ENCODE measurements at places on chromosomes 1 and 21. TPM values are rescaled to one million over a fixed set of nuclear protein-coding genes. Genes with fewer than 3 reads are reported as not detected.

DNA sequence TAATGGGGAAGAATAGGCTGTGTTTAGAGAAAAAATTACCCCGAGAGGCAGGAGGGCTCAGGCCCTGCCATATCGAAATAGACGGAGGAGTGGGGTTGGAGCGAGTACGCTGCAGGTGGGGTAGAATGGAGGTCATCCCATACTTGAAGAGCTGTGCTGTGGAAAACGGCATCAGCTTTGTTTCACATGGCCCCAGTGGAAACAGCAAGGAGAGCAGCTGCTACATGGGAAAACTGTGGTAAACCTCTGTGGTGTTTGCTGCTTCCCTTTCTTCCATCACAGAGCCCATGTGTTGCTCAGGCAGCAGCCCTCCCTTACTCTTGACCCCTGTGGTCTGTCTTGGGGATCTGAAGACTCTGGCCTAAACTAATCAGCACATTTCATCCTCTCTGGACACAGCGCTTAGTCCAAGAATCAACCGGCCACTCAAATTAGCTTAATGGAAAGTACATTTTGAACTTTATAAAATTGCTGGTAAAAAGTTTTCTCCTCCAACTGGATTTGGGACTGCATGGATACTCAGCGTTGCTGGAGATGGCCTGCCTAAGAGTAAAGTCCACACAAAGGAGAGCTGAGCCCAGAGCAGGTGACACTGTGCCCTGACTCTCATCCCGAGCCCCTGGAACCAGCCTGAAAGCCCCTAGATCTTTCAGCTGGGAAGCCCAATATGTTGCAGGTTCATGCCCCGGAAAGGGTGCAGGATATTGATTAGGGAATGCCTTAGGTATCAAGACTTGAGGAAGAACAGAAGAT lies 127.1 kb upstream of the GADD45A start:
- DNase-seq = no peak

DNA sequence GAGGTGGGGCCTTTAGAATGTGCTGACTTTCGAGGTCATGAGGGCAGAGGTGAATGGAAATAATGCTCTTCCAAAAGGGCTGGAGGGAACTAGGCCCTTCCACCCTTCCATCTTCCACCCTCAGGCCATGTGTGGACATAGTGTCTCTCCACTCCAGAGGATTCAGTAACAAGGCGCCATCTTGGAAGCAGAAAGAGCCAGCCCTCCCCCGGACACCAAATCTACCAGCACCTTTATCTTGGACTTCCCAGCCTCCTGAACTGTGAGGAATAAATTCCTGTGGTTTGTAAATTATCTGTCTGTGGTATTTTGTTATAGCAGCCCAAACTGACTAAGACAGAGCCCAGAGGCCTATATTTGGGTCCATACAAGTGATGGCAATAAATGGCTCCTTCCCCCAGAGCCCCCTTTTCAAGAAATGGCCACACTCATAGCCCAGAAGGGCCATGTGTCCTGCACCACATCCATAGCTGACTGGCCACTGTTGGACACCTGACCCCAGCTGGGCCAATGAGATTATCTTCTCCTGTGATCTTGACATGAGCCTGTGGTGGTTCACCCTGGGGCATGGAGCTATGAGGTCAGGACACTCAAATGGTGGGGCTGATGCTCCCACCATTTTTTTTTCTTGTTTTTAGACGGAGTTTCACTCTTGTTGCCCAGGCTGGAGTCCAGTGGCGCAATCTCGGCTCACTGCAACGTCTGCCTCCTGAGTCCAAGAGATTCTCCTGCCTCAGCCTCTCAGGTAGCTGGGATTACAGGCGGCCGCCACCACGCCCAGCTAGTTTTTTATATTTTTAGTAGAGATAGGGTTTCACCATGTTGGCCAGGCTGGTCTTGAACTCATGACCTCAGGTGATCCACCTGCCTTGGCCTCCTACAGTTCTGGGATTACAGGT lies 114.9 kb downstream of the RRAGC start:
- no peak for DNase-seq

DNA sequence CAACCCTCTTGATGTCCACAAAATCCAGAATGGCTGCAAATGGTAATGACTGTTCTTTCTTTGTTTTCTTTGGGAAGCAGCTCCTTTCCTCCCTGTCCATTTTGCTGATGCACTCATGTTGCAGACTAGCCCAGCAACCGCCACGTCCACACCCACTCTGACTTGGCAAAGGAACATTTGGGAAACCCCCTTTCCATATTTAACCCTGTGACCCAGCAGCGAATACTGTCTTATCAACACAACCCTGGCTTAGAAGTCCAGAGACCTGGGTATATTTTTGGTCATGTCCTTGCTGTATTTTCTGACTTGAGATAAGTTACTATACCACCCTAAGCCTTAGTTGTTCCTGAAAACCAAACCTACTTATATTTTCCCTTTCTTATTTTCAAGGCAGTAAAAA lies 18.1 kb upstream of the SHE start:
- no peak for DNase-seq

- DNase-seq = no peak
Observed at GRCh38 chr1:231485029-231485784, 43.3 kb upstream of the TSNAX start.

GRCh38 chr1:224432146-224432545 lies 2.5 kb downstream of the WDR26 start:
- no peak for DNase-seq

GRCh38 chr21:46411691-46412090 lies 47.0 kb upstream of the DIP2A start:
- DNase-seq = no peak

DNA sequence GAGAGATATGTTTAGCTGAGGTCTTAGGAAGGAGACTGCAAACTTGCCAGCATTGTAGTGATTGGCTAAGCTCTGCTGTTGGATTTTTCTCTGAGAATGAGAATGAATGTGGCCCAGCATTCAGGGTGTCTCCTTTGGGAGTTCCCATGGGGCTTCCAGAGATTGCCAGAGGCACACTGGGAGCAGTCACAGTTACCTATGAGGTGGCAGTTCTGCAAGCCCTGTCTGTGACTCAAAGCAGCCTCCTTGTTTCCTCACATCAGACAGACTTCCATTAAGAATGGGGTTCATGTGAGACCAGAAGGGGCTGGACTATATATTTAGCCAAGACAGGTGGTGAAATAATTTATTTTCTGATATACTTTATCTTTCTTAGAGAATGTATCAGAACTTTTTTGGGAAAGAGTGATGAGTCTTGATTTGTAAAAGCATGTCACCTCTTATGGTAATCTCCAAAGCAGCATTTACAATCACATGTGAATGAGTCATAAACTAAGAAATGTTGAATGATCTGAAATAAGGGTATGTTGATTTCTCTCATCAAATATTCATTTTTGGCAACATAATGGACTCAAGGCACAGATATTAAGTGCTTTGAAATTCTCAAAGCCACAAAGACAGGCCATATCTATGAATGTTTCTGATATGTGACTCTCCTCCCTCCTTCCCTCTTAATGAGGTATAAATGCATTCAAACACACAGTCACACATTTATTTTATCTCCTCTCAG lies 9.5 kb upstream of the SLC19A2 start:
- no peak for DNase-seq

GRCh38 chr1:56917356-56917755 lies 48.5 kb downstream of the C8B start:
- no peak for DNase-seq

- DNase-seq = no peak
Observed at GRCh38 chr1:41243079-41243385, 926 bp upstream of the SCMH1 start.

DNA sequence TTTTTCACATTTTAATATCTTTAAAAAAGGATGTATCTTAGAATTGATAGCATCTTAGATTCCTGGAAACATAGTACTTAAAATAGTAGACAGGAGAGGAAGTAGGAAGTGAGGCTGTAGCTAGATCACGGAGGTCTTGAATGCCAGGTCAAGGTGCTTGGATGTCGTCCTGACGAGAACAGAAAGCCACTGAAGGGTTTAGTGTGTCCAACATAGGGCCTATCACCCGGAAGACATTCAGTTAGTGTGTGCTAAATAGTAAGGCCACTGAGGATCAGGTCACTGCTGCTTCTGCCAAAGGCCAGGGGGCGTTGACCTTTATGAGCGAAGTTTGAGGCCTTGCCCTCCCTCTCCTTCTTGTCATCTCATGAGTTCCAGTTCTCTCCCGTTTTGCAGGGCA lies 35.7 kb downstream of the RAB3B start:
- no peak for DNase-seq

- no peak for DNase-seq
Observed at GRCh38 chr1:229412056-229412455, 21.8 kb downstream of the ACTA1 start.

GRCh38 chr21:34203851-34204420 lies 130.6 kb downstream of the MRPS6 start:
- no peak for DNase-seq

- DNase-seq = no peak
Observed at GRCh38 chr1:241647658-241648057, 4.4 kb upstream of the WDR64 start.

- DNase-seq = no peak
Observed at GRCh38 chr1:94912263-94913184, 14.4 kb downstream of the CNN3 start.

DNA sequence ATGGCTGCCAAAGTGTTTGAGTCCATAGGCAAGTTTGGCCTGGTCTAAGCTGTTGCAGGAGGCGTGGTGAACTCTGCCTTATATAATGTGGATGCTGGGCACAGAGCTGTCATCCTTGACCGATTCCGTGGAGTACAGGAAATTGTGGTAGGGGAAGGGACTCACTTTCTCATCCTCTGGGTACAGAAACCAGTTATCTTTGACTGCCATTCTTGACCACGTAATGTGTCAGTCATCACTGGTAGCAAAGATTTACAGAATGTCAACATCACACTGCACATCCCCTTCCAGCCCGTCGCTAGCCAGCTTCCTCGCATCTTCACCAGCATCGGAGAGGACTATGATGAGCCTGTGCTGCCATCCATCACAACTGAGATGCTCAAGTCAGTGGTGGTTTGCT lies 215.8 kb upstream of the JUN start:
- DNase-seq = no peak

DNA sequence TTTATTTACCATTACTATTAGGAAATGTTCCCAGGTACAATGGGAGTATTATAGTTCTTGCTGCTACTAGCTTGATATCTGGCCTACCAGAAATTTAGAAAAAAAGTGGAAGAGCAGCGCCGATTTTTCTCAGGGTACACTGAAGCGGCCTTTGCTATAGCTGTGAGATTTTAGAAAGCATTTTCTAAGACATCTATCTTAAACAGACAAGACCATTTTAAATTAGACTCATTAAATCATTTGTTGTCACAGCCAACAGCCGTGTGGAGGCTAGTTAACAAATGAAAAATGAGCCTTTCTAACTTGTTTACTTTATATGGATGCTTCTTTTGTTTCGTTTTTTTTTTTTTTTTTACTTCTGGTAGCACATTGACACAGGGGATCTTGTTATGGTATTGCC lies 183.2 kb upstream of the ZRANB2 start:
- no peak for DNase-seq

GRCh38 chr1:64934115-64934877 lies 32.1 kb downstream of the JAK1 start:
- DNase-seq = no peak

DNA sequence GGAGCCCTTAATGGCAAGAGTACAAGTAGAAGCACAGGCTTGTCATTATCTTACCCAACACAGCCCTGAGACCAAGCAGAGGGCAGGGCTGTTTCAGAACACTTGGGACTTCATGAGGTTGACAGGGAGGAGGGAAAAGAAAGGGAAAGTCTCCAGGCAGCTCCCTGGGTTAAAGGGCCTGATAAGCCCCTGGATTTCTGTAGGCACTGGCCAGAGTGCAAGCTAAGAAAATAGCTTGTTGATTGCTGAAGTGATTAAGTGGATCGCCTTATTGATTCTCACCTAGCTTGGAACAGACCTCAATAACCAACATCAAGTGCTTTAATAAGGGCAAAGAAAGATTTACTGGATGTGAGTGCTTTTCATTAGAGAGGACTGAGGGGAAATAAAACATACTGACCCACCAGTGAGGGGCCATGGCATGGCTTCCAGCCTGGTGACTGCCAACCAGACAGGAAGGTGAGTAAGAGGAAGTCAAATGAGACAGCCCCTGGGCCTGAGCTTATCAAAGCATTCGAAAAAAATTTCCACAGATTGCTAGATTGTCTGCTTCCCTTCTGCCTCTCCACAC lies 121.4 kb upstream of the NFIA start:
- DNase-seq = no peak

DNA sequence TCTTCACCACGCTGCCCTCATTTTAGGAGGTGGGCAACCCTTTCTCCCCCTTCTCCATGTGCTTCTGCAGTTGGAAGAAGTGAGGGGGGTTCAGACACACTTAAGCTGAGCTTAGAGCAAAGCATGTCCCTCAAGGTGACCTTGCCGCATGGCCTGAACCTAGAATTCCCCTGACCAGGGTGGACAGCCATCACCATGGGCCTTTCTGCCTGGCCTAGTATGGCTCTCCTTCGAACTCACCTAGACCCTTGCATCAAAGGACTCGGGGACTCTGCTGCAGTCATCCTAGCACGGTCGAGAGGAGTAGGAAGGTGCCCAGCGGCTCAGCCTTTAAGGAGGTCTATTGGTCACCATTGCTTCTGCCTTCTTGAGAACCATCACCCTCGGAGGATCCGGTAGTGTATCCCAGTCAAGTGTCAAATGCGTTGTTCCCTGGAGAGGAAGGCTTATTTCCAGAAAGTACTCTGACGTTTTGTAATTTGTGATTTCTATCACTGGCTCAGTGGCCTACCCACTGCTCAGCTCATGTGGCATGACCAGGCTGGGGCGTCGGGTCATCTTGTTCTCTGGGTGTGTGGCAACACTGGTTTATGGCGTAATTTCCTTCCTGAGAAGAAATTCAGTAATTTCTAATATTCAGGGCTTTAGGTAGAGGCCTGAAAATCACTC lies at the start of gene KCNE1:
KCNE1 (minus strand) TSS at position 424 of the 669 bp plus-strand sequence. CDS start 62,576 bp downstream, outside the sequence.
- DNase-seq = no peak

GRCh38 chr1:167122568-167122967 lies 28.7 kb downstream of the STYXL2 start:
- no peak for DNase-seq

DNA sequence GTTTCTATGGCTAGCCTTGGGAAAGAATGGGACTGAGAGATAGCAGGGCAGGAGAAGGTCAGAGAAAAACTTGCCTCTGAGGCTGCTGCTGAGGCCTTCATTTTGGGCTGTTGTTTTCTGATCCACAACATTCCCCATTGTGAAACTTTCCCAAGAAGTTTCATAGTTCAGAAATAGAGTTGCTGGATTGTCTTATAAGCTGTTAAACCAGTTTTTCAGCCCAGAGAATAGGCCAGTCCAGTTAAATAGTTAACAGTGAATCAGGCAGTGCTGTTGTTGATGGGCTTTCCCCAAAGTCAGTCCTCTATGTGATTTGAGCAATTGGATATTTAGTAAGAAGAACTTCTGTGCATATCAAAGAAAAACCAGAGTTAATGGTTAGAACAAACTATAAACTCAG lies 77.0 kb downstream of the C21orf91 start:
- DNase-seq = no peak

- no peak for DNase-seq
Observed at GRCh38 chr1:76390456-76390855, 315.9 kb downstream of the ST6GALNAC3 start.

GRCh38 chr1:49351768-49352167 lies 575.1 kb upstream of the BEND5 start:
- DNase-seq = no peak

Gene NTRK1
- total RNA-seq = not detected

Gene PRCC
- total RNA-seq = 59.5 TPM

Gene CXADR
- 0.99 TPM for total RNA-seq

Gene ADAMTSL4
- 0.16 TPM for total RNA-seq

Gene TEDDM1
- not detected for total RNA-seq

Gene ITLN2
- total RNA-seq = not detected

Gene NIT1
- total RNA-seq = 46.4 TPM
